ENCODE measurements at places on chromosomes 3 and 15.

DNA sequence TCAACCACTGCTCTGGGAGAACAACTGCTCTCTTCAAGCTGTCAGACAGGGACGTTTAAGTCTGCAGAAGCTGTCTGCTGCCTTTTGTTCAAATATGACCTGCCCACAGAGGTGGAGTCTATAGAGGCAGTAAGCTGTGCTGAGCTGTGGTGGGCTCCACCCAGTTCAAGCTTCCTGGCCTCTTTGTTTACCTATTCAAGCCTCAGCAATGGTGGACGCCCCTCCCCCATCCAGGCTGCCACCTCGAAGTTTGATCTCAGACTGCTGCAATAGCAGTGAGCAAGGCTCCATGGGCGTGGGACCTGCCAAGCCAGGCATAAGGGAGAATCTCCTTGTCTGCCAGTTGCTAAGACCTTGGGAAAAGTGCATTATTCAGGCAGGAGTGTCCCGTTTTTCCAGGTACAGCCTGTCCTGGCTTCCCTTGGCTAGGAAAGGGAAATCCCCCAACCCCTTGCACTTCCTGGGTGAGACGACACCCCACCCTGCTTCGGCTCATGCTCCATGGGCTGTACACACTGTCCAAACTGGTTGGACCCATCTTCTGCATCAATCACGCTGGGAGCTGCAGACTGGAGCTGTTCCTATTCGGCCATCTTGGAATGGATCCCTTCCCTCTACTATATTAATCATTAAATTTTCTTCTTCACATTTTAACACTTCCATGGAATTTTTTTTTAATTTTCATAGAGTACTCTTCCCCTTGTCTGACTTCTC is 167.0 kb upstream of the UBE2E2 start:
- DNase-seq, result no peak

GRCh38 chr15:72288796-72289596 is 16.6 kb upstream of the PARP6 start:
- DNase-seq, result no peak

DNA sequence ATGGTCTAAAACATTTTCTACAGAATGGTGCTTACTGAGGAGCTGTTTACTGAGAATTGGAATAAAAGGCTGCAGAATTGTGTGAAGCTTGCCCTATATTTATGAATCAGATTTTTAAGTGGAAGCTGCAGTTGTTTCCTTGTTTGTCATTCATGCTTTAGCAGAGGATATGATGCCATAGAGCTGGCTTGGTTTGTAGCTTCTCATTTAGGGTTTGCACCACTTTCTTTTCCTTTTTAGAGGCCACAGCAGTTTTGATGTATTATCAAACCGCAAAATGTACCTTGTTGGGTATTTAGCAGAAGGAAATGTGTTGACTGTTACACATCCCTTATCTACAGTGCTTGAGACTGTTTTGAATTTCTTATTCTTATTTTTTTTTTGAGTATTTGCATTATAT is 66.2 kb downstream of the RASA2 start:
- no peak for DNase-seq

DNA sequence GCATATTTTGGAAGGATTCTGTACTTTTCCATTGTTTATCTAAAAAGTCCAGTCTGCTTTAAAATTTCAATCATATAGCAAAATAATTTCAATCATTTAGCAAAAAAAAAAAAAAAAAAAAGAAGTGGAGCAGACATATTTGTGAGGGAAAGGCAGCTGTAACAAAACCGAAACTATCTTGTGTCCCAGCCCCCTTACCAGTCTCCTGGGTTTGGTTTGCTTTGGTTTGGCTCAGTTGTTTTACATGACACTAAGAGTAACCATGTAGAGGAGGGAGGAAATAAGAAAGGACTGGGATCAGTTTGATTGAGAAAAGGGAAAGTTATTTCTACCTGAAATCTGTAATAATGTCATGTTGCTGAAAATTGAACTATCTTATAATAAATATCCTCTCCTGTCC is 158.8 kb upstream of the GADL1 start:
- no peak for DNase-seq

- no peak for DNase-seq
These were observed 14.1 kb downstream of the LACTB start for GRCh38 chr15:63135804-63136203.

- DNase-seq, result no peak
These were observed 76.1 kb downstream of the LDHAL6B start for GRCh38 chr15:59282515-59283337.

DNA sequence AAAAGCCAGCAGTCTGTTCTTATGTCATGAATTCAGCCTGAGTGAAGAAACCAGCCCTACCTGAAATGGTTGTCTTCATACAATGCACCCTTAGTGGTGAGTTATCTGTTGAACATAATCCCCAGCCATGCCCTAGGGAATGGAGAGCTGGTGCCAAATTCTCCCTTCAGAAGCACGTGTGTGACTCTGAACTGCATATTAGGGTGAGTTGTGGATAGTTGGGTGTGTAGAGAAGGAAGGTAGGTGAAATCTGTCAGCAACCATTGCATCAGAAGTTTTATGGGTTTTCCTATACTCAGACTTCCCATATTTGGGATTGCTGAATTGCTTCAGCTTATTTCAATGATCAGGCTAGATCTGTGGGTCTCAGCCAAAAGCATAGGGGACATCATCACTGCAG is 46.5 kb upstream of the TP63 start:
- DNase-seq, result no peak

- DNase-seq, result no peak
These were observed 6.0 kb downstream of the PRC1 start for GRCh38 chr15:90988296-90988695.

DNA sequence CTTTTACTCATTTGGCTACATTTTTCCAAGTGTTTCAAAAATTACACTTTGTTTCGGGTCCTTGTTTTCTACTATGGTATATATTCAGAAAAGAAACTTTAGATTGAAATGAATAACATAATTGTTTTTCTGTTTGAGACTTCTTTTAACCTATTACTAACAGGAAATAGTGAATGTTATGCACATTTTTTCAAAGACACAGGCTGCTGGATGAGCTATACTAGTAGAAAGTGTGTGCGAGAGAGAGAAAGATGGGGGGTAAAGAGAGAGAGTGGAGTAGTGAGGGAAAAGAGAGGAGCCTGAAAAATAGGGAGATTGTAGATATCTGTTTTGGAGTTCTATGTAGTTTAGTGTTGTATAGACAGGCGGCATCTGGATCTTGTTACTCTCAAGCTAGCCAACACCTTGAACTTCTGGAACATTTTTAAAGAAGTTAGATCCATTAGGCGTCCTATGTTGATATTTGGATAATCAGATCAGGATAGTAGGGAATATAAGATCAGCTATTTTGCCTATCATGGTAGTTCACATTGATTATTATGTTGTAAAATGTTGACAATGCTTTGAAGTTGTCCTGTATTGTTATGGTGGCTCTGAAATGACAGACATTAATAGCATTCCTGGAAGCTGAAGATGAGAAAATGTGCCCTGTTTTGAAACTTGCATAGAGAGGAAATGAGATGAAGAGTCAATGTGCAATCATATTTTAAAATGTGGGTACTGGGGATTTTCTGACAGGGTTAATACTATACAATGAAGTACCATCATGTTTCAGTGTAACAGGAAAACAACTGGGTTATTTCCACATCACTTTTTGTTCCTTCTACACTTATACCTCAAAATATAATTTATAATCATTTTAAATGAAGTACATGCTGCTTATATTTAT is 2.6 kb downstream of the RBMS3 start:
- no peak for DNase-seq

GRCh38 chr15:73650416-73651126 is 17.4 kb upstream of the NPTN start:
- DNase-seq, result no peak

DNA sequence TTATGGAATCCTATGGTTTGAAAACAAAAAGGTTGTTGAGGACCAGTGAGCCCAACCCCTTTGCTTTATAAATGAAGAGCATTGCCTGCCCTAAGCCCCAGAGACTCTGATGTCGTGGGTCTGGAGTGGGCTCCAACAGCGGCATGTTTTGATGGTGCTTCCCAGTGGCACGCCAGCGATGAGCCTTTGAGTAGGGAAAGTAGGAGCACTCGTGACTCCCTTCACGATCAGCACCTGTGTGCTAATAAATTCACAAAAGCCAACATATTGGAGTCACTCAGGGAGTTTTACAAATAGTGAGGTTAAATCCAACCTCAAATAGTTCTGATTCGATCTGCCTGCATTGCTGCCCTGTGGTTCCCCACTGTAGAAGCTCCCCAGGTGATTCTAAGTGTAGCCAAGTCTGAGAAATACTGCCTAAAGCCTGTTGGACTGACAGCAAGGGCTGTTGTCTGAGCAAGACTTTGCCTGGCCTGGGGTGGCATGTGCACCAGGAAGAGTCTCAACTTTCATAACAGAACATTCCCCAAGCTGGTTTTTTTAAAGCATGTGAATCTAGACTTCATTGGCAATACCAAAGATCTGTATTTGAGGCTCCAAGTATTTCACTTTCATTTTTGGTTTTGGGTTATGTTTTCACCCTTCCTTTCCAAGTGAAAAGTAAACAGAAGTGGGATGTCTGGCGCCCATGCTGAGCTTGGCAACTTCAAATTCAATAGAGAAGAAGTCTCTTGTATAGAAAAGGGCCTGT is 9.9 kb downstream of the CCR5 start:
- no peak for DNase-seq

GRCh38 chr3:179244878-179245277 is 6.0 kb downstream of the KCNMB3 start:
- no peak for DNase-seq

- DNase-seq, result no peak
These were observed 41.4 kb downstream of the NFKBIZ start for GRCh38 chr3:101890716-101891115.

GRCh38 chr3:94234177-94234788 is 171.4 kb downstream of the NSUN3 start:
- DNase-seq, result no peak

Measured in stimulated activated effector memory CD8-positive, alpha-beta T cell treated with anti-CD3 and anti-CD28 coated beads, Interleukin-12 subunit alpha, Interleukin-12 subunit beta, amount 100 ng/mL, for 72 hours (primary cell).